ENCODE measurements at places on chromosomes 2 and 18.
A peak's percentile ranks its signal among the peaks of the same experiment; 100 is the strongest.

GRCh38 chr18:40412410-40412809 is 1542.6 kb upstream of the PIK3C3 start:
- H3K36me3 ChIP-seq = no peaks in the 10 kb centered on the region
- H3K4me1 ChIP-seq = peaks cover 5% of the 10 kb centered on the region
- DNase-seq = no peak
- no peak overlapping the region for H3K27ac ChIP-seq
- no peak overlapping the region for H3K4me3 ChIP-seq

- H3K27me3 ChIP-seq = no peaks in the 10 kb centered on the region
- H3K36me3 ChIP-seq = no peaks in the 10 kb centered on the region
- no peak overlapping the region for H3K4me3 ChIP-seq
- peaks cover 36% of the 10 kb centered on the region for H3K4me1 ChIP-seq
Observed at GRCh38 chr2:12110074-12110473, 363.6 kb downstream of the LPIN1 start.

DNA sequence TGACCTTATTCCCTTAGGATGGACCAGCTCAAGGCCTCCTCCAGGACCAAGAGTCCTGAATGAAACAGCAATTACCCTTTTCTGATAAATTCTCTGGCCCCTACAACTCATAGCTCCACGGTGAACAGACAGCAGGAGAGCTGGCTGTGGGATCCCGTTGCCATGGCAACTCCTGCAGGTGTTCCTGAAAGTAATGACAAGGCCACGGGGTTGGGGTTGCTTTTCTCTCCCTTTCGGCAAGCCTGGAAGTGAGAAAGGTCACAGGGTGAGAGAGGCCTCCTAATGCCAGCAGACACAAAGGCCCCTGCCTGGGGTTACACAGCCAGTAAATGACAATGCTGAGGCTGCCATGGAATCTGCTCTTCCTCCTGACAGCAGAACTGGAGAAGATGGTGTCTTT is 403.0 kb downstream of the NBAS start:
- H3K27me3 ChIP-seq = no peaks in the 10 kb centered on the region
- no peak overlapping the region for H3K27ac ChIP-seq
- peaks cover 44% of the 10 kb centered on the region for H3K4me1 ChIP-seq
- peak; percentile 56 for DNase-seq

DNA sequence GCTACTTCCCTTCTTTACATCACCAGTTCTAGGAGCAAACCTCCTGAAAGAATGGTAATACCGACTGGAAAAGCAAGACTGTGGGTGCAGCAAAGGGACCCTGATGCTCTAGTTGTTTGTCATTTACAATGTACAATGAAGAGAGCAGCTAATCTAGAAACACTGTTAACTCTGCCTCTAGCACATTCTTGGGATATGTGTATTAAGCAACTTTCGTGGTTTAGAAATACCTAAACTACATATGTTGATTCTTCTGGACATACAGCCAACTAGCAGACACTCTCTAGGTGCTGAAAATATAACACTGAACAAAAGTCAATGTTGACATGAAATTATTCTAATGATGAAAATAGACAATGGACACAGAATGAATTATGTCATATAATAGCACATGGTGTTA is 440.3 kb upstream of the MC4R start:
- peaks cover 26% of the 10 kb centered on the region for H3K27me3 ChIP-seq
- H3K36me3 ChIP-seq = no peaks in the 10 kb centered on the region
- DNase-seq = no peak
- H3K4me1 ChIP-seq = 0 out of 2 replicates have a peak, but pooled peaks cover 5% of the 10 kb centered on the region

GRCh38 chr2:11891671-11892440 is 145.4 kb downstream of the LPIN1 start:
- H3K4me1 ChIP-seq = peaks cover 8% of the 10 kb centered on the region
- H3K27me3 ChIP-seq = no peaks in the 10 kb centered on the region
- H3K27ac ChIP-seq = no peak overlapping the region
- H3K4me3 ChIP-seq = no peak overlapping the region

- DNase-seq = no peak
- no peak overlapping the region for H3K27ac ChIP-seq
- H3K4me1 ChIP-seq = peaks cover 3% of the 10 kb centered on the region
- H3K36me3 ChIP-seq = no peaks in the 10 kb centered on the region
- H3K4me3 ChIP-seq = no peak overlapping the region
Observed at GRCh38 chr2:102074152-102074783, 68.3 kb upstream of the IL1R1 start.

GRCh38 chr2:8364668-8365067 is 317.2 kb upstream of the ID2 start:
- H3K27me3 ChIP-seq = no peaks in the 10 kb centered on the region
- H3K36me3 ChIP-seq = no peaks in the 10 kb centered on the region
- H3K4me3 ChIP-seq = no peak overlapping the region
- no peak for DNase-seq
- peaks cover 9% of the 10 kb centered on the region for H3K4me1 ChIP-seq
- H3K27ac ChIP-seq = no peak overlapping the region

DNA sequence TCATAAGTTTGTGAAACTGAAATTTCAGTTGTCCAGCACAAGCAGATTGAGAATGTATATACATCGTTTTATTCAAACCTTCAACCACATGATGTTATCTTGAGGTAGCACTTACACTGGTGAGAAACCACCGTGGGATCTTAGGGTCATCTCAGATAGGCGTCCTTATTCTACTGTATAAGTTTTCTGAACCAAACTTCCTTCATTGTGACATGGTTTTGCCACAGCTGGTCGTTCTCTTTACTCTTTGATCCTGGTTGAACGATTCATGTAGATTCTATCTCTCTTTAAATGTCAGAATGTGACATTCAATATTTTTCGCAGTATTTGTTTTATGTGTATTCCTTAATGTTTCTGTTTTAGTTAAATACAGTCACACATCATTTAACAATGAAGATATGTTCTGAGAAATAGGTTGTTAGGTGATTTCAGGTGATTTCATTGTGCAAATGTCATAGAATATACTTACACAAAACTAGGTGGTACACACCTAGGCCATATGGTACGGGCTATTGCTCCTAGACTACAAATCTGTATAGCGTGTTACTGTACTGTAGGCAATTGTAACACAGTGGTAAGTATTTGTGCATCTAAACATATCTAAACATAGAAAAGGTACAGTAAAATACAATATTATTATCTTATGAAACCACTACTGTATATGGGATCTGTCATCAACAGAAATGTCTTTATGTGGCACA is 17.9 kb upstream of the ARHGAP25 start:
- H3K4me1 ChIP-seq = peaks cover 7% of the 10 kb centered on the region
- DNase-seq = no peak
- no peak overlapping the region for H3K4me3 ChIP-seq
- no peaks in the 10 kb centered on the region for H3K27me3 ChIP-seq
- H3K36me3 ChIP-seq = no peaks in the 10 kb centered on the region

GRCh38 chr2:26054598-26055348 is 20.9 kb downstream of the RAB10 start:
- peaks cover 21% of the 10 kb centered on the region for H3K4me1 ChIP-seq
- peaks cover 8% of the 10 kb centered on the region for H3K36me3 ChIP-seq
- H3K27ac ChIP-seq = no peak overlapping the region
- no peak for DNase-seq
- H3K4me3 ChIP-seq = no peak overlapping the region
- H3K27me3 ChIP-seq = no peaks in the 10 kb centered on the region

GRCh38 chr2:146979746-146980145 is 865.1 kb upstream of the ACVR2A start:
- peaks cover 11% of the 10 kb centered on the region for H3K4me1 ChIP-seq
- no peak overlapping the region for H3K27ac ChIP-seq
- H3K36me3 ChIP-seq = peaks cover 15% of the 10 kb centered on the region
- no peaks in the 10 kb centered on the region for H3K27me3 ChIP-seq
- no peak for DNase-seq

DNA sequence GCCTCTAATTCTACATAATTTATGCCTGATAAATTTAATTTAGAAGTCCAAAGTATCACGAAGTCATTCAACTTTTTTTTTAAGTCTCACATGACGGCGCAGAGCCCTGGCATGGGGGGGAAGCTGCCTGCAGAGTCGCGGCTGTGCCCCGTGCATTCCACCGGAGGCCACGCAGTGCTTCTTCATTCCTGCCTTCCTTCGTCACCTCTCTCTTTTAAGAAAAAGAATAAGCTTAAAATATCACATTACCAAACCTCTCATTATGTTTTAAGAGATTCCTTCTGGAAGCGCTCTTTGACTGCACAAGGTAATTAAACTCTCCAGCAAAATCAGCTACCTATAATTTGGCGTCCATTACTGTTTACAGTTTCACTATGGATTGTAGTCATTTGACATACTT is 20.3 kb upstream of the KIDINS220 start:
- H3K4me3 ChIP-seq = no peak overlapping the region
- H3K27me3 ChIP-seq = no peaks in the 10 kb centered on the region
- no peak for DNase-seq
- peaks cover 10% of the 10 kb centered on the region for H3K4me1 ChIP-seq
- no peaks in the 10 kb centered on the region for H3K36me3 ChIP-seq

GRCh38 chr2:9214873-9215272 is 8.3 kb downstream of the ASAP2 start:
- no peak for DNase-seq
- H3K36me3 ChIP-seq = peaks cover 3% of the 10 kb centered on the region

DNA sequence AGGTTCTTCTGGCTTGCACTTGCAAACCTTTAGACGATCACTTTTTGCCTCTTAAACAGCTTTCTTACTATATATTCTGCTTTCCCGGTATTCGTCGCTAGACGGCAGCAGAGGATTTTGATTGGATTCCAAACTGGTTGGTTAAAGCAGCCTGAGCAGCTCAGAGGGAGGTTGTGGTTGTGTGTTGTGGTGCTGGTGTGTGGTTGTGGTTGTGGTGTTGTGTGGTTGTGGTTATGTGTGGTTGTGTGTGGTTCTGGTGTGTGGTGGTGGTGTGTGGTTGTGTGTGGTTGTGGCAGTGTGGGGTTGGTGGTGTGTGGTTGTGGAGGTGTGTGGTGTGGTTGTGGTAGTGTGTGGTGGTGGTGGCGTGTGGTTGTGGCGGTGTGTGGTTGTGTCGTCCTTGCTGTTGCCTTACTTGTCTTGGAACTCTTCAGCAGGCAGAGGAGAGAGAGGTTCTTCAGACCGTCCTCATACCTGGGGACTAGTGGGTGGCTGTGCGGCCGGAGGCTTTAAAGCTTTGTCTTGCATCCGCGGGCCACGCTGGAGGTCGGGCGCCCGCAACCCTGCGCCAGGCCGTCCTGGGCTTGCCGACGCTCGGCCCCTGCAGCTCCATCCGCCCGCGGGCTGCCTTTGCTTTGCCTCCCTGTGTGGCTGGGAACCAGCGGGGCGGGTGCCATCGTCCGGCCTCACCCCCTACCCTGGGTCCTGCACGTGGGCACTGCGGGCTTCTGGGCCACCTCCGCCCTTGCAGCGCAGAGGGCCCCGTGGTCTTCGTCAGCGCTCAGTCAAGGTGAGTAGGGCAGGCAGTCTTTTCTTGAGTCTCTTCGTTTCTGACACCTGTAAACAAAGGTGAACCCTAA is 190.8 kb downstream of the ARHGAP28 start:
- no peak overlapping the region for H3K4me3 ChIP-seq
- H3K36me3 ChIP-seq = no peaks in the 10 kb centered on the region
- DNase-seq = peak; percentile 78
- no peaks in the 10 kb centered on the region for H3K27me3 ChIP-seq
- no peak overlapping the region for H3K27ac ChIP-seq

- H3K27me3 ChIP-seq = no peaks in the 10 kb centered on the region
- no peaks in the 10 kb centered on the region for H3K36me3 ChIP-seq
- peak overlapping the region; percentile 34 for H3K27ac ChIP-seq
- H3K4me3 ChIP-seq = no peak overlapping the region
- H3K4me1 ChIP-seq = peaks cover 17% of the 10 kb centered on the region
- DNase-seq = no peak
Observed at GRCh38 chr2:182448371-182448770, 21.5 kb upstream of the PDE1A start.

- peaks cover 53% of the 10 kb centered on the region for H3K36me3 ChIP-seq
- H3K4me3 ChIP-seq = no peak overlapping the region
- DNase-seq = no peak
- H3K27me3 ChIP-seq = no peaks in the 10 kb centered on the region
Observed at GRCh38 chr2:190303647-190304046, 16.0 kb downstream of the HIBCH start.

DNA sequence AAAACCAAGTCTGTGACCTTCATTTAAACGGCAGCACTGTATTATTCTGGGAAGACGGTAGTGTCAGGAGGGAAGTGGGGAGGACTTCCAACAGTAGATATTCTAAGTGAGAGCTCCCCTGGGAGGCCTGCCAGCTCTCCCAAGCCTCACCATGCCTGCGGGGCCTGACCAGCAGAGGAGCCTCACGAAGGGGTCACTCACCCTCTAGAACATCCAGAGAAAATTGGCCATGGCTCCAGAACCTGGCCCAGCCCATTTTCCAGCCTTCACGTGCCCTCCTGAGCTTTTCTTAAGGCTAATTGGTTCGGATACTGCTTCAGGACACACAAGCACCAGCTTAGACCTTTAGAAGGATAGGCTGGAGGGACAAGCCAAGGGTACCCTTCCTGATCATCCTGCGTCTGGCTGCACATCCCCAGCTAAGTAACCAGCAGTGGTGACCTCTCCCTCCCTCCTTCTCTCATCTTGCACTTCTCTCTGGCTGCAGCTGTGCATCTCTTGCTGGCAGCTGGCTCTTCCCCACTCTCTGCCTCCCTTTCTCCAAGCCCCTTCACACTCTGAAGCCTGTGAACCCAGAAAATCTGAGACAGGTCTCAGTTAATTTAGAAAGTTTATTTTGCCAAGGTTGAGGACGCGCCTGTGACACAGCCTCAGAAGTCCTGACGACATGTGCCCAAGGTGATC is 120.1 kb upstream of the PKDCC start:
- no peak overlapping the region for H3K27ac ChIP-seq
- peaks cover 6% of the 10 kb centered on the region for H3K4me1 ChIP-seq
- peaks cover under 1% of the 10 kb centered on the region for H3K27me3 ChIP-seq
- 0 out of 2 replicates have a peak, but pooled peaks cover 5% of the 10 kb centered on the region for H3K36me3 ChIP-seq
- DNase-seq = no peak

DNA sequence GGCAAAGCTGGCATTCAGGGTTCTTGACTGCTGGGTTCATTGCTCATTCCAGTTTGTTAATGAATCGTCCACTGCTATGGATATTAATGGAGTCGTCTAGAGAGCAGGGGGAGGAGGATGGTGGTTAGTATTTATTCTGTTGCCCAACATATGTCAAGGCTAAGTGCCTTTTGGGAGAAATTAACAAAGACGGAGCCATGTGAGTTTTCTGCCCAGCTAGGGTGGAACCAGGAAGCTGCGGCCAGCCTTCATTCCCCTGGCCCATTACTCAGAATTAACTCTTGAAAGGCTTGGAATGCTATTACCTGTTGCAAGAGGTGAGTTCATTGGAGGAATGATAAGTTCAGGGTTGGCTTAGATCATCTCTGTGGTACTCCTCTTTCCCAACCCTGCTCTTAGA is 19.3 kb downstream of the IGFBP2 start:
- H3K4me1 ChIP-seq = peaks cover 79% of the 10 kb centered on the region
- no peak overlapping the region for H3K4me3 ChIP-seq
- DNase-seq = no peak

DNA sequence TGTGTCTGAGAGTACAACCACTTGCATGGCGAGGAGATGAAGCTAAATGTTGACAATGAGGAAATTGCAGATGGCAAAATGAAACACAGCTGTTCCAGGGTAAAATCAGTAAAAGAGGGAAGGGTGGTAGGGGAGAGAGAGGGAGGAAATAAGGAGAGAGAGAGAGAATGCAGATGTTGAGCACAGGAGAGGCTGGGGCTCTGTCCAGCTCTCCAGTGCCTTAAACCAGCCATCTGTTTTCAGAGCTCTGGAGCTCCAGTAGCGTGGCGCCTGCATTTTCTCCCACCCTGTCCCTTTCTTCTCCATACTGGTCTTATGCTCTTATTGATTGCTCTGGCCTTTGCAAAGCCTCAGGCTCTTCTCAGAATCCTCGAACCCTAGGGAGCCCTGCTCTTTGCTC is 52.7 kb upstream of the BOD1L2 start:
- peaks cover 3% of the 10 kb centered on the region for H3K27me3 ChIP-seq
- DNase-seq = no peak
- H3K27ac ChIP-seq = no peak overlapping the region
- H3K36me3 ChIP-seq = no peaks in the 10 kb centered on the region
- no peak overlapping the region for H3K4me3 ChIP-seq
- H3K4me1 ChIP-seq = peaks cover 61% of the 10 kb centered on the region

All from WTC11 (cell line).